ENCODE measurements at places on chromosomes 16 and 17.

GRCh38 chr17:60602385-60602742 is 2.4 kb downstream of the PPM1D start:
- no peak for DNase-seq

GRCh38 chr16:81731649-81732048 is 47.4 kb upstream of the PLCG2 start:
- DNase-seq: no peak

DNA sequence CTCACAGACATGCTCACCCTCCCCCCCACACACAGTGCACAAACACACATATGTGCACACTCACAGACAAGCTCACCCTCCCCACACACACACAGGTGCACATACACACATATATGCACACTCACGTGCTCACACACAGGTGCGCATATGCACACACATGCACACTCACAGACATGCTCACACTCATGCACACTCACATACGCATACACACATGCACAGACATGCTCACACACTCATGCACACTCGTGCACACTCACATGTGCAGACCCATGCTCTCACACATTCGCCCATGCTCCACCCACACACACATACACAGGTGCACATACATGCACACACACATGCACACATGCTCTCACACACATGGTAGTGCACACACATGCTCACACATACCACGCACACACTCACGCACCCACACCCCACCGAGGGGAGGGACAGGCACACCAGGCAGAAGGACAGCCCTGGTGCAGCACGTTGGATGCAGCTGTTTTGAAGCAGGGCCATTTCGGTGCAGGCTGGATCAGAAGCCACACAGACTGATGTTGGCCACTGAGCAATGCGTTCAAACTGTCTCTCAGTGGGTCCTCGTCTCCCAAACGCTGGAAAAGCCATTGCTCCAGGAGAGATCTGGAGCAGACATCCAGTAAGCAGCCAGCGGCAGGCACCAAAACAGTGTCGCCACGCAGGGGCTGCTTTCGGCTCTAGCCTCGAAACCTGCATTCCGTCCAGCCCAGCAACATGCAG is 86.2 kb upstream of the ZNF469 start:
- no peak for DNase-seq

GRCh38 chr17:19728084-19728495 is 11.7 kb upstream of the SLC47A2 start:
- DNase-seq: no peak

DNA sequence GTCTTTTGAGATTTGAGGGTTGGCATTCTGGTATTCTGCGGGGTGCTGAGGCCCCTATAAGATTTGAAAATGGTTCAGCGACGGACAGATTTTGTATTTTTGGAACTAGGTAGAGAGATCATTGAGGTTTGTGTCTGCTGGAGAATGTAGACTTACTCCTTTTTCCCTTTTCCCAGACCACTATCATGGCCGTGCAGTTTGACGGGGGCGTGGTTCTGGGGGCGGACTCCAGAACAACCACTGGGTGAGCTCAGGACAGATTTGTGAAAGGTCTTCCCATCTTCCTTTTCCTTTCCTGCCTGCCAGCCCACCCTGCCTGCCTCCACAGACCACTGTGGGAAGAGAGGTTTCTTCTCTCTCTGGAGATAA is 572 bp downstream of the PSMB6 start:
- no peak for DNase-seq

DNA sequence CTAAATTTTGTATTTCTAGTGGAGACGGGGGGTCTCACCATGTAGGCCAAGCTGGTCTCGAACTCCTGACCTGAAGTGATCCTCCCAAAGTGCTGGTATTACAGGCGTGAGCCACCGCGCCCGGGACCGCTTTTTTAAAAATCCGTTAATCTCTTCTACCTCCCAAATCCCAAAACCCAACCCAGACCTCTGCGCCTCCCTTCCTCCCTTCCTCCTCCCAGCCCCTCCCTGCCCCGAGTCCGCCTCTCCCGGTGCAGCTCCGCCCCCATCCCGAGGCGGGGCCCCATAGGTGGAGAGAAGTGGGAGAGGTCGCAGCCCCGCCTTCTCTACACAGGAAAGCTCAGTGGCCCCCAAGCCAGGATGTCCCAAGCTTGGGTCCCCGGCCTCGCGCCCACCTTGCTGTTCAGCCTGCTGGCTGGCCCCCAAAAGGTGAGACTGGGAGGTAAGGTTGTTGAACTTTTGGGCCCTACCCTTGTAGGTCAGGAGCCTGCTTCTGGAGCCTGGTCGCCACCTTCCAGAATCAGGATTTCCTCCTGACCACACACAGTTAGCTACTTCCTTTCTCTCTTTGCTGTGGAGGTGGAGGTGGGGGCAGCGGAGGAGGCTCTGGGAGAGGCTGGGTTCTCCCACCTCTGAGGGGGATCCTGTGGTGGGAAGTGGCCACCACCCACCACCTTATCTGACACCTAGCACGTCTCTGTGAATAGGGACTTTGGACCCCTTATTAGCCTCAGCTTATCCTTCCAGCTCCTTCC is at the start of gene TMEM92:
Gene TMEM92, plus strand, starts transcription at position 325 of the 755 bp plus-strand sequence. Its CDS starts 36 bp downstream, at position 361.
- DNase-seq: no peak

- DNase-seq: peak; percentile 79
Observed at GRCh38 chr17:78140169-78141051, 5.8 kb upstream of the C17orf99 start.

- DNase-seq: no peak
Observed at GRCh38 chr16:70692130-70692872, 6.4 kb upstream of the MTSS2 start.

DNA sequence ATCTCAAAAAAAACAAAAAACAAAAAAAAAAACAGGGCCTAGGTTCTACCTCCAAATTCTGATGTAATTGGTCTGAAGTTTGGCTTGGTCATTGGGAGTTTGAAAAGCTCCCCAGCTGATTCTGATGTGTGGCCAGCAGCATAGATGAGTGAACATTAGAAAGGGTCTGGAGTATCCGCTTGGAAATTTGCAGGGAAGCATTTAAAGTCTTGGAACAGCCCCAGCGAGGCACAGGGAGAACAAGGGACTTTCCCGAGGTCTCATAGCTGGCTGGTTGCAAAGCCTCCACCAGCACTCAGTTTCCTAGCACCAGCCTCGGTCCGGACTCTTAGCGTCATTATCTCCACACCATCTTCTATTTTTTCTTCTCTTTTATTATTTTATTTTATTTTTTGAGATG is 70.8 kb downstream of the RAB11FIP4 start:
- no peak for DNase-seq

DNA sequence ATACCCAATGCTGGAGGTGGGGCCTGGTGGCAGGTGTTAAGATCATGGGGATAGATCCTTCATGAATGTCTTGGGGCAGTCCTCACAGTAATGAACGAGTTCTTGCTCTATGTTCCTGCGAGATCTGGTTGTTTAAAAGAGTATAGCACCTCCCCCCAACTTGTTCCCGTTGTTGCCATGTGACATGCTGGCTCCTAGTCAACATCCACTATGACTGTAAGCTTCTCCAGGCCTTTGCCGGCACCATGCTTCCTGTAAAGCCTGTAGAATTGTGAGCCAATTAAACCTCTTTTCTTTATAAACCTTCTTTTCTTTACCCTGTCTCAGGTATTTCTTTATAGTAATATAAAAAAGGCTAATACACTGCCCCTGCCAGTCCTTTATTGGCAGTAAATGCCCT is 33.3 kb downstream of the RANBP10 start:
- DNase-seq: no peak

GRCh38 chr16:50360033-50360778 is 8.6 kb downstream of the BRD7 start:
- DNase-seq: no peak

GRCh38 chr17:74108126-74108705 is 95.3 kb upstream of the RPL38 start:
- DNase-seq: no peak

GRCh38 chr17:55652114-55652823 is 70.4 kb downstream of the TMEM100 start:
- DNase-seq: no peak

DNA sequence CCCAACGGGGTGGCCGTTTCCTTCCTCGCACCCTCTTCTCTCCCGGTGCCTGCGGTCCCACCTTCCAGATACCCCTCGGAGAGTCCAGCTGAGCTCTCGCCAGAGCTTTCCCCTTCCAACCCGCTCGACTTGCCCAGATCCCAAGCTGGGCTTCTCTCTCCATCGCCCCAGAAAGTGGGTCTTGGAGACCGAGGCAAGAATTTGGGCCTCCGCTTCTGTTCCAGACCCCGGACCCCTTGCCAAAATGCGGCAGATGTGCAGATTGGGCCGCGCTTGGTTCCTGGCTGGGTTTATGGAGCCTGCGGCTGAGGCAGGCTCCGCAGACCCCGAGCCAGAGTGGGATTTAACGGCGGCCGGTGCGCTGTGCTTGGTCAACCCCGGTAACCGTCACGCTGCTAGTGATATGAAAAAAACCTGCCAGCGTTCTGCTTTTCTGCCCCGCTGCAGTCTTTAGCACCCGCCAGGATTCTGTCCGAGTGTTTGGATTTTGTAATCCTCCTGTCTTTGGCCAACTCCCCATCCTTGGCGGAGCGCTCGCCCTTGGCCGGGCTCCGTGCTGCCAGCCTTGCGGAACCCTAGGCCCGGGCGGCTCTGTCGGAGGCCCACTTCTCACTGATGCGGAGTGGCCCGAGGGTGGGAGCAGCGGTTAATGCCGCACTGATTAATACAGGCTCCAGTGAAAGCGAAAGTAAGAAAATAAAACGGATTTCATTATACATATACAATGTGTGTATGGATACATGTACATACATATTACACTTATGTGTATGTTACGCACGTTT is 754 bp upstream of the SLFN11 start:
- DNase-seq: peak; percentile 21

DNA sequence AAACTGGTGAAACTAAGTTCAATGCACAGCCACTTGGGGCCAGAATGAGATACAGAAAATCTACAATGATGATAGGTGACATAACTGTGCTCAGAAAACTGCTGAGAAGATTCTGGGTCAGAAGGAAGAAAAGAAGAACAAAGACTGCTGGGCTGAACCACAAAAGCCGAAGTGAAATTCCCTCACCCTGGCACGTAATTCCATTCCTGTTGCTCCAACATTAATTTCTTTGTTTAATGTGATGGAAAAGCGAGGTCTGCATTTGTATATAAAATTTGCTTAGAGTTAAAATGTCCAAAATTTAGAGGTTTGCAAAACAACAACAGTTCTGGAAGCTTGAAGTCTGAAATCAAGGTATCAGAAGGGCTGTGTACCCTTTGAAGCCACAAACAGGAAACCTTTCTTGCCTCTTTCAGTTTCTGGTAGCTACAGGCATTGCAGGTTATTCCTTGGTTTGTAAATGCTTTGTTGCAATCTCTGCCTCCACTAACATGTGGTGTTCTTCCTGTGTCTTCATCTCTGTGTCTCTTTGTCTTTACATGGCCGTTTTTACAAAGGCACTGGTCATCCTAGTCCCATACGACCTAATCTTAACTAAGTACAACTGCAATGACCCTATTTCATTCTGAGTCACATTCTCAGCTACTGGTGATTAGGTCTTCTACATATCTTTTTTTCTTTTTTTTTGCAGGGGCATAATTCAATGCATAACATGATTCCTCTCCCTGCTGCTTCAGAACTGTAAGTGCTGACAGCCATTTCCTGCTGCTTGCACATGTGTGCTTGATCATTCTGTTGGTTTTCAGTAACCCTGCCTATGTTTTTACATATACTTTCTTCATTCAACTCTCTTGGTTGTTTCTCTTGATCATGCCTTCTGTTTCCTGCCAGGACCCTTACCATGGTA is 603.0 kb upstream of the CDH8 start:
- no peak for DNase-seq

DNA sequence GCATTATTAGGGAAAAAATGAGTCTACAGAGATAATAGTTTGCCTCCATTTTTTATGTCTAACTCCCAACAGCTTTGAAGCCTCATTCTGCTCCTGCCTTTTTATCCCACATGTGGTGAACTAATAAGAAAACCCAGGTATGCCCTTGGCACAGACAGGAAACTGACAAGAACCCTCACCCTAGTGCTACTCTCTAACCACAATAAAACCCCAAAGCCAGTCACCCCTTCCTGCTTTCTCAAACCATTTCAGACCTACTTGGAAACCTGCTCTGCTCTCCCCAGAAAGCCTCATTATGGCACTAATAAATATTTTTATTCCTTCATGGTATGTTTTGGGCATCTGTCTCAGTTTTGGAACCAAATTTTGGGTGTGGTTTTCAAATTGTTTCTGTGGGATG is 3.9 kb upstream of the MARVELD3 start:
- no peak for DNase-seq

GRCh38 chr16:8742068-8742467 is 55.4 kb downstream of the TMEM186 start:
- no peak for DNase-seq

- DNase-seq: no peak
Observed at GRCh38 chr17:15952916-15953790, 8.2 kb downstream of the ADORA2B start.

DNA sequence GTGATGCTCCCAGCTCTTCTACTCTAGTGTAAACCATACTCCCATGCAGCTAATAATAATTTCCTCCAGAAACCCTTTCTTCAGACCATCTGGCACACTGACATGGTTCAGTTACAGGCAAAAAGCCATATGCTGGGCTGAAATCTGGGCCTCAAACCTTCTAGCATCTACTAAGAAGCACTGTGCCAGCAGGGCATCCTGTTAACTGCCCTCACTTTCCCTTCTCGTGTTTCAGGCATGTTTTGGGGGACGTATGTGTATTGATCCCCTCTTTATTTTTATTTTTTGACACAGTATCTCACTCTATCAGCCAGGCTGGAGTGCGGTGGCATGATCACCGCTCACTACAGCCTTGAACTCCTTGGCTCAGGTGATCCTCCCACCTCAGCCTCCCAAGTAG is 33.3 kb downstream of the STAT5A start:
- DNase-seq: no peak

- no peak for DNase-seq
Observed at GRCh38 chr17:16474012-16474725, 17.8 kb downstream of the LRRC75A start.

GRCh38 chr17:27743281-27743885 is 56.9 kb downstream of the NOS2 start:
- no peak for DNase-seq

DNA sequence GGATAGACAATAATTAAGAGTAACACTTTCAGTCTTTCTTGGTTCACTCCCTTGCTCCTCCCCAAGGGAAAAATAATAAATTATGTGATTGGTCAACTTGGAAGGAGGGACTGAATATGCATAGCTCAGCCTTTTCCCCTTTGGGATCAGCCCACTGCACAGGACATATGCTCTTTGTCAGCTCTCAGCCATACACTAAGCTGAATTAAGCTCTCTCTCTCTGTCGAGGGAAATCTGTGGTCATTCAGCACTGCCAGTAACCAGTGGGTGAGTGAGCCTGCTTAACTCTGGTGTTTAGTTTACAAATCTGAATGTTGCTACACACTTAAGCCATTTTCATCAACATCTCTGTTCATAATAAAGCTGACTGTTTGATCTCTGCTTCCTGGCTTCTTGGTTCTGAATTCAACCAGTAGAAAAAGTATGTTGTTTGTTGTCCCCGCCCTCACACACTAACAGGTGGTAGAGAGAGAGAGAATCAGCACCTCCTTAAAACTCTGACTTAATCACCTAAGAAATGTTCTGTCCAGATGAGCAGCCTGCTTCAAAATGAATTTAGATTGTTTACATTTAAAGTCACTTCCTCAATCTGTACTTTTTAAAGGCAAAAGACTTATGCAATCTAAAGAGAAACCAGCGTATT is 102.3 kb upstream of the C17orf78 start:
- DNase-seq: no peak
